ENCODE measurements at places on chromosomes 6 and 20. TPM values are rescaled to one million over a fixed set of nuclear protein-coding genes. Genes with fewer than 3 reads are reported as not detected.
A peak's percentile ranks its signal among the peaks of the same experiment; 100 is the strongest.

DNA sequence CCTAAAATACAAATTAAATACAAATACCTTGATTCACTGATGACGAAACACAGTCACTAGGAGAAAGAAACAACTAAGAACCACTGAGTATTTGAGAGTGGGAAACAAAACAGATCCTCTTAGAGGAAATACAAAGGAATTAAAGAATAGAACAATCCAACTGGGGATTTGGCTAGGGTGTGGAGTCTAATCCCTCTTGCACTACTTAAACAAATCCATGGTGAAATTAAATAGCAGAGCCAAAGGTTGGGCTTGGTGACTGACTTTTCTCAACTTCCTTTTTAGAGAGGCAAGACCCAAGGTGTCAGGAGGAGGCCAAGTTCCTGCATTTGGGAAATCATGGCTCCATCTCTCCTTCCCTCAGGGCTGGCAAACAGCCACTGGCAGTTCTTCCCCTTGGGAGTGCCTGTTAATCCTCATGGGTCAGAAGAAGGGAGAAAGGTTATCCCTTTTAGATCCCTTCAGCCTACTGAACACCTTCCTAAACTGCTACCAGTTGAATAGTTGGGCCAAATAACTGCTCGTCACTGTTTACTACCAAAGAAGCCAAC lies 101.2 kb upstream of the TRAF3IP2 start:
- no peaks in the 10 kb centered on the region for H3K27me3 ChIP-seq
- H3K4me1 ChIP-seq, result peaks cover 25% of the 10 kb centered on the region
- DNase-seq, result no peak

- H3K36me3 ChIP-seq, result no peaks in the 10 kb centered on the region
- DNase-seq, result no peak
- no peak overlapping the region for H3K4me3 ChIP-seq
- H3K27ac ChIP-seq, result no peak overlapping the region
- H3K4me1 ChIP-seq, result no peaks in the 10 kb centered on the region
- no peaks in the 10 kb centered on the region for H3K27me3 ChIP-seq
Measured at GRCh38 chr20:36117638-36118037, 36.9 kb upstream of the EPB41L1 start.

DNA sequence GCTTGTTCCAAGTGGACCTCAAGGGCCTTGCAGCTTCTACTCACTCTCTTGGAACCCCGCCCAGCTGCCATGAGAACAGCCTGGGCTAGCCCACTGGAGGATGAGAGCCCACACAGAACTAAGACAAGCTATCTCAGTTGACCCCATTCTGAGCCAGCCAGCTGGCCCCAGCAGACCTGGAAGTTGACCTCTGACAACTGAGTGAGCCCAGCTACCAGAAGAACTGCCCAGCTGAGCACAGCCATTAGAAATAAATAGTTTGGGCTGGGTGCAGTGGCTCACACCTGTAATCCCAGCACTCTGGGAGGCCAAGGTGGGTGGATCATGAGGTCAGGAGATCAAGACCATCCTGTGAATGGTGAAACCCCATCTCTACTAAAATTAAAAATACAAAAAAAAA lies 37.1 kb downstream of the SNX5 start:
- H3K4me3 ChIP-seq, result no peak overlapping the region
- no peak overlapping the region for H3K27ac ChIP-seq
- no peaks in the 10 kb centered on the region for H3K36me3 ChIP-seq

DNA sequence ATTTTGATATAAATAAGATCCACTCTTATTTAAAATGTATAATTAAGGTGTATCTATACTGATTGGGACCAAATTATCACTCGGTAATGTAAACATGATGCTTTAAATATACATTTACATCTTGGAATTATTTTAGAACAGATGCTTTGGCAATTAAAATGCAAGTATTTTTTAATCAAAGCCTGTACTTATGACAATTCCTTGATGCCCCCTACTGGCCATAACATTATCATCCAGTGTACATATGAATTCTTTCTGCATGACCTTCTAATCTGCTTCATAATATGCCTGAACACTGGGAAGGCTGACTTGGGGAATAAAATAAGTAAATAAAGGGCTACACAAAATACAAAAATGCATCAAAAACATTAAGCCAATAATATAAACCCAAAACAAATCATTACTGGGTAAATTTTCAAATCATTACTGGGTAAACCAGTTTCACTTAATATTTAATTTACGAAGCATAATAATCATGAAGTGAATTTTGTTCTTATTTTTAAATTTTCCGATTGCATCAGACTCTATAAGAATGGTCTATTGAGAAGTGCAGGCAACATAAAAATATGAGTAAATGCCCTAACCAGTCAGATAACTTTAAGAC lies 65.1 kb downstream of the CGA start:
- H3K4me1 ChIP-seq, result no peaks in the 10 kb centered on the region
- H3K4me3 ChIP-seq, result no peak overlapping the region
- H3K27ac ChIP-seq, result no peak overlapping the region
- DNase-seq, result no peak
- H3K36me3 ChIP-seq, result no peaks in the 10 kb centered on the region

GRCh38 chr6:29680904-29681303 lies at the start of gene ZFP57:
ZFP57 (minus strand) TSS chr6:29681152; CDS start chr6:29677003, 4,149 bp downstream.
- H3K36me3 ChIP-seq, result no peaks in the 10 kb centered on the region
- H3K4me3 ChIP-seq, result peak within 1 kb of the TSS; percentile 51
- H3K4me1 ChIP-seq, result no peaks in the 10 kb centered on the region
- no peaks in the 10 kb centered on the region for H3K27me3 ChIP-seq
- DNase-seq, result no peak

DNA sequence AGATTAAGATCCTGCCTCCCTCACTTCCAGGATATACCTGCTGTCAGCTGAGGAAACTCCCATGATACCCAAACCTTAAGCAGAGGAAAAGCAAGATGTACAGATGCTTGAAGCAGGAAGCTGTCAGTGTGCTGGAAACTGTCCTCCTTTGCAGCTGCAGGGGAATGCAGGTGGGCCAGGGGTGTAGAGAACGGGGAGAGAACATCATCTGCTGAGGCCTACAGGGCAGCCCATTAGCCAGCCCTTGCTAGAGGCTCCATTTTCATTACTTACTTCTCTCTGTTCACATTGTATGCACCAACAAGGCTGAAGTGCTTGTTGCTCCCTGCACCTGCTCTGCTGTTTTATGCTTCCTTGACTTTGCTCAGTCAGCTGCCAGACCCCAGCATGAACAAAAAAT lies 119.1 kb downstream of the PRND start:
- no peak for DNase-seq
- H3K27ac ChIP-seq, result no peak overlapping the region
- no peaks in the 10 kb centered on the region for H3K36me3 ChIP-seq
- H3K4me1 ChIP-seq, result peaks cover 18% of the 10 kb centered on the region
- no peaks in the 10 kb centered on the region for H3K27me3 ChIP-seq
- no peak overlapping the region for H3K4me3 ChIP-seq

GRCh38 chr6:38522322-38522721 lies 117.4 kb downstream of the BTBD9 start:
- H3K4me1 ChIP-seq, result peaks cover 5% of the 10 kb centered on the region
- no peaks in the 10 kb centered on the region for H3K36me3 ChIP-seq
- H3K4me3 ChIP-seq, result no peak overlapping the region
- no peak for DNase-seq

GRCh38 chr6:4907602-4908001 lies 96.2 kb downstream of the RPP40 start:
- H3K27ac ChIP-seq, result no peak overlapping the region
- no peak overlapping the region for H3K4me3 ChIP-seq
- H3K27me3 ChIP-seq, result no peaks in the 10 kb centered on the region
- H3K4me1 ChIP-seq, result peaks cover 19% of the 10 kb centered on the region
- H3K36me3 ChIP-seq, result no peaks in the 10 kb centered on the region
- DNase-seq, result no peak

GRCh38 chr20:5056801-5057599 lies 55.7 kb upstream of the SLC23A2 start:
- H3K27me3 ChIP-seq, result no peaks in the 10 kb centered on the region
- H3K4me3 ChIP-seq, result no peak overlapping the region
- peak; percentile 33 for DNase-seq
- no peaks in the 10 kb centered on the region for H3K4me1 ChIP-seq

- no peak overlapping the region for H3K4me3 ChIP-seq
- H3K27me3 ChIP-seq, result no peaks in the 10 kb centered on the region
- no peak overlapping the region for H3K27ac ChIP-seq
- no peaks in the 10 kb centered on the region for H3K36me3 ChIP-seq
Measured at GRCh38 chr6:64014595-64014994, 379.0 kb downstream of the PHF3 start.

DNA sequence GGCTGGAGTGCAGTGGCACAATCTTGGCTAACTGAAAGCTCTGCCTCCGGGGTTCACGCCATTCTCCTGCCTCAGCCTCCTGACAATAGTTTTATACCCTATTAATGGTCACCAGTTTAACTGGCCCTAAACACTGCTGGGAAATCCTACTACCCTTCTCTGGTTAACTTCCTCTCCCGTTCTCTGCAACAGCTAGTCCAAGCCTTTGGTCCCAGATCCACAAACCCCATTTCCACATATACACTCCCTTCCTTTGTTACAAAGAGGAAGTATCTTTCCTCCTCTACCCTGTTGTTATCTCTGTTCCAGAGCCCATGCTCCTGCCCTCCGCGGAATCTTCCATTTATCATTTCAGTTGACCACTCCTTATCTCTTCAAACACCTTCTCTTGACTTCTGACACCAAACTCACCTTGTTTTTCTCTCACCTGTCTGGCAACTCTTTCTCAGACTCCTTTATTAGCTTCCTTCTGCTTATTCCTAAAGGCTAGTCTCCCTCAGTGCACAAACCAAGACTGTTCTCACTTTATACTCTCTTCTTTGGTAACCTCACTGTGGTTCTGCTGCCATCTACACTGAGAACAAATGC lies 25.0 kb upstream of the TBC1D22B start:
- no peaks in the 10 kb centered on the region for H3K27me3 ChIP-seq
- DNase-seq, result no peak
- no peak overlapping the region for H3K4me3 ChIP-seq
- no peaks in the 10 kb centered on the region for H3K4me1 ChIP-seq
- no peak overlapping the region for H3K27ac ChIP-seq

GRCh38 chr20:58579819-58580473 lies 64.7 kb upstream of the APCDD1L start:
- H3K36me3 ChIP-seq, result no peaks in the 10 kb centered on the region
- H3K27ac ChIP-seq, result no peak overlapping the region
- H3K27me3 ChIP-seq, result peaks cover 11% of the 10 kb centered on the region
- H3K4me1 ChIP-seq, result no peaks in the 10 kb centered on the region
- H3K4me3 ChIP-seq, result no peak overlapping the region

DNA sequence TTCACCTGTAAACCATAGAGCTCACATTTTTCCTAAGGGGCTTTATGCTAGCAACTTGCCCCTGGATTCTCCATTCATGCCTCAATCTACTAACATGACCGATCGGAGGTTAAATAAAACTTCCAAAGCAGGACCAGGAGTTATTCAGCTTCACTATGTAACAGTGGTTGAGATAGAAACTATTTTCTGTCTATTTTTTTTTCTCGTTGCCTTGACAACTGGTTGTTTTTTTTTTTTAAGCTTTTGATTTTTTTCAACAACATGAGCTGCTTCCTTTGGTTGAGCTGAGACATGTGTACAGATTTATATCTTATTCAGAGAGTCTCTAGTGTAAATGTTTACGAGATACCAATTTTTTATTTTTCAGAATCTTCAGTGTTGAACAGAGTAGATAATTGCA lies 85.7 kb downstream of the SHLD1 start:
- no peaks in the 10 kb centered on the region for H3K27me3 ChIP-seq
- no peak overlapping the region for H3K4me3 ChIP-seq
- H3K36me3 ChIP-seq, result no peaks in the 10 kb centered on the region

DNA sequence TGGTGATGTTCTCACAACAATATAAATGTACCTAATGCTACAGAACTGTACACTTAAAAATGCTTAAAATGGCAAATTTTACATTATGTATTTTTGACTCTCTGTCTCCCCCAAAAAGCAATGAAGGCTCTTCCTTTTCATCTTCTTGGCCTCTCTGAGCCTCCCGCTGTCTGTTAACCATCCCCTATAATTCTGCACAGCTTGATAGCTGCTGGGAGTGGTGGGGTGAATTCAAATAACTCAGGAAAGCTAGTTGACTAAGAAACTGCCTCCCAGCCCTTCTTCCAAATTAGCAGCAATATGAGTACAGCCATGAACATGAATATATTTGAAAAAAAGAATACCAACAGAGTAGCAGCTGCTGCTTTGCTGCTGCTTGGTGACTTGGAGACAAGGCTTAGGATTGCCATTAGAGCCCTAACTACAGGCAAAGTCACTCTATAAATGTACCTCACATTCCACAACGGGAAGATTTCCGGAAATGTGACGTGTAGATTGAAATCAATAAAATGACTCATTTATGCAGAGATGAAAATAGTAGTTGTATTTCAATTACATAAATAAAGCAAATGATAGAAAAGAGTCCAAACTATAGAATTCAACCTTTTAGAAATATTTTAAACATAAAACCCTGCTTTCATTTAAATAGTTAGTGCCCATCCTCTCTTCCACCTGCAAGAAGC lies 200.1 kb upstream of the HEY2 start:
- H3K36me3 ChIP-seq, result no peaks in the 10 kb centered on the region
- H3K4me1 ChIP-seq, result no peaks in the 10 kb centered on the region
- no peak for DNase-seq
- H3K27ac ChIP-seq, result no peak overlapping the region
- no peaks in the 10 kb centered on the region for H3K27me3 ChIP-seq

DNA sequence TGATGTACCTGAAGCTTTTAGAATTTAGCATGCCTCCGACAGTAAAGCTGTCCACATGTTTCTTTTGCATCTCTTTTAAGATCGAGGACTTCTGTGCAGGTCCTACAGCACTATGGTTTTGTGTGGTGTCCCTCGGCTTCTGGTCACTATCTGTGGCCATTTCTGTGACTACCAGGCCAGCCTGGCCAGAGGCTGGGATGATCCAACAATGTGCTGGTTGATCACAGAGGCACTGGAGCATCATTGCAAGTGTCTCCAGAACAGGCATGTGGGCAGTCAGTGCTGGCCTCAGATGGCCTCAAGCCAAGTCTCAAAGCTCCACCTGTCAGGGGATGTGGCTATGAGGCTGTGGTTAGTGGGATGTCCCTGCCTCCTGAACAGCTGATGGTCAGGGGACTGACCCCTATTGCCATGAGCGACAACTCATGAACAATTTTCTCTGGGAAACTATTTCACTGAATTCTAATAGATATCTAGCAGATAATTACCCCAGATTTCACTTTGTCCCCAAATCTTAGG lies 136.6 kb downstream of the SYNDIG1 start:
- DNase-seq, result no peak
- H3K4me3 ChIP-seq, result no peak overlapping the region
- H3K27me3 ChIP-seq, result no peaks in the 10 kb centered on the region
- no peak overlapping the region for H3K27ac ChIP-seq
- no peaks in the 10 kb centered on the region for H3K36me3 ChIP-seq
- H3K4me1 ChIP-seq, result no peaks in the 10 kb centered on the region

GRCh38 chr6:109165392-109165974 lies 70.2 kb downstream of the CEP57L1 start:
- no peaks in the 10 kb centered on the region for H3K27me3 ChIP-seq
- no peaks in the 10 kb centered on the region for H3K4me1 ChIP-seq
- peaks cover under 1% of the 10 kb centered on the region for H3K36me3 ChIP-seq
- H3K4me3 ChIP-seq, result no peak overlapping the region

SAMD3 gene
- total RNA-seq, result 0.81 TPM

RAET1G gene
- total RNA-seq, result not detected

RAMACL gene
- total RNA-seq, result 0.27 TPM

MEP1A gene
- total RNA-seq, result not detected

SERAC1 gene
- total RNA-seq, result 4.5 TPM
